ENCODE measurements at places on chromosomes 7 and 10.

DNA sequence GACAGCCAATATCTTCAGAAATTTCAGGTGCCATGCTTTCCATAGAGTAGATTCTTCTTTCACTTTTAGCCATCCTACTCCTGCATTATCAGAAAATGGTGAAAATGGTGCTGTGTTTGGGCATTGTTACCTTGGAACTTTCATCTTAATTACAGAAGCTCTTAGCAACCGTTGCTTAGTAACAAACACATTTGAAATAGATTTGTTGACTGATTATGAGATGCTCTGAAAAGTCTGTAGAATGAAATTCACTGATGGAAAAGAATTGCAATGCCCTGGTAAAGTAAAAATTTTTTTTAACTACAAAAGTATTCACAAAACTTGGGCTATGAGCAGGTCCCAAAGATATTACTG lies 249.3 kb upstream of the NEBL start:
- no peak for DNase-seq

GRCh38 chr7:47690902-47691558 lies 109.1 kb upstream of the TNS3 start:
- peak; percentile 82 for DNase-seq

- DNase-seq, result peak; percentile 99
These were observed 44.8 kb downstream of the MYOF start for GRCh38 chr10:93437086-93437945.

DNA sequence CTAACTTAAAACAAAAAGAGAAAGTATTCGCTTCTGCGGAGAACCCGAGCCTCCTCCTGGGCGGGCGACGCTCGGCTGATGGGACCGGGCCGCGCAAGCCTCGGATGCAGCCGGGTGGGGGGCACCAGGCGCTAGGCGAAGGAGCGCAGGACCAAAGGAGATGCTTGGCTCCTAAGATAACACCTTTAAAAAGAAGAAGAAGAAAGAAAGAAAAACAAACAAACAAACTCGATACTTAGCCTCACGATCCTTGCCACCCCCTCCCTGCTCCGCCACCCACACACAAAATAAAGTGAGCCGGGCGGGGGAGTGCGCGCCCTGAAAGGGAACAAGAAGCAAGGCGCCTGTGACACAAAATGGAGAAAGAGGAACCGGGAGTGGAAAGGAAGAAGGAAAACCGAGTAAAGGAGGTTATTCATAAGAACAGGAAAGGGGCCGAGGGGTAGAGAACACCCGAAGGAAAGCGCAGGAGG lies 34.0 kb upstream of the EBLN1 start:
- DNase-seq, result peak; percentile 60

Data from fibroblast of skin of scalp (primary cell).